ENCODE measurements at places on chromosomes 12 and 14. TPM values are rescaled to one million over a fixed set of nuclear protein-coding genes. Genes with fewer than 3 reads are reported as not detected.

GRCh38 chr12:53443955-53444354, 2.4 kb downstream of the PRR13 start:
- DNase-seq = no peak

DNA sequence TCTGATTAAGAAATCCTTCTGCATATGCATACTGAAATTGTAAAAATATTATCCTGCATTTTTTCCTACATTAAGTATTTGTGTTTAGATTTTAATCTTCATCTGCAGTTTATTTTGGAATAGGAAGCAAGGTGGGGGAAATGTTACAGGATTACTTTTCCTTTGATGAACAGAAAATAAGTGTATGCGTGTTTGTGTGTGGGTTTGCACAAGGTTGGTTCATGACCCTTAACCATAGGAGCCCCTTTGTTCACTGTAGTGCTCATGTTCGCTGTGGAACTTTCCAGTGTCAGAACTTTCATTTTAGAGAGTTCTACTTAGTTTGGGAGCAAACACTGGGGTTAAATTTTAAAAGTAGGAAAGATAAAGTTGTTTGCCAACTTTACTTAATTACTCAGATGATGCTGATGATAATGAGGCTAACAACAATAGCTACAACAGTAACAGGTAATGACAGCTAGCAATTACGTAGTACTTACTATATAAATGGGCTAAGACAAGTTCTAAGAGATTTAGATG, 6.4 kb upstream of the A2M start:
- no peak for DNase-seq

GRCh38 chr12:82862069-82862841, 175.5 kb downstream of the TMTC2 start:
- DNase-seq = no peak

- DNase-seq = no peak
Measured at GRCh38 chr12:64633940-64634337, 23.6 kb downstream of the RASSF3 start.

DNA sequence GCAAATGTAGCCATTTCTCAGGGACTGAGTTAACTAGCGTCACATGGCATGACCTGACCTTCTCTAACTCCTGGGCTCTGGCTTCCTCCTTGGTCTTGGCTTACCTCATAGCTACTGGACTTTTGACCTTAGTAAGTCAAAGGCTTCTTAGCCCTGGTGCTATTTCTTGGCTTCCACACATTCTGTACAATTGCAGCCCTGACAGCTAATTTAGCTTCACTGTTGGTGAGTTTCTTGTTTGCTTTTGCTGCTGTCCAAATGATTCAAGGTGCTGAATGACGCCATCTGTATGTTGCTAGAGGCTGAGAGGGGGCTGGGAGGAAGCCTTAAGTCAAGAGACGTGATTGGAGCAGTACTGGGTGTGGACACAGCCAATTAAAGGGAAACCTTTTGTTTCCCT, 202.7 kb downstream of the PRKD1 start:
- DNase-seq = no peak

DNA sequence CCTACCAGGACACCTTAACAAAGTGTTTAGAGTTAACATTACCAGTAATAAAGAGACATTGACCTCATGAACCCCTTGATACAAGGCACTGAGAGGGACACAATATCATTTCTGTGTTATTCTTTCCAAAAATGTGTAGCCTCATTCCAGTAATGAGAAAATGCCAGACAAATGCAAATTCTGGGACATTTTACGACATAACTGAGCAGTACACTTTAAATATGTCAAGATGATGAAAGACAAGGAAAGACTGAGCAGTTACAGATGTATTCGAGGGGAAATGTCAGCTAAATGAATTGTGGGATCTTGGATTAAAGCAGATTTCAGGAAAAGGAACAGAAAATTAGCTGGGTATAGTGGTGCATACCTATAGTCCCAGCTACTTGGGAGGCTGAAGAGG, 255.6 kb downstream of the ERC1 start:
- no peak for DNase-seq

DNA sequence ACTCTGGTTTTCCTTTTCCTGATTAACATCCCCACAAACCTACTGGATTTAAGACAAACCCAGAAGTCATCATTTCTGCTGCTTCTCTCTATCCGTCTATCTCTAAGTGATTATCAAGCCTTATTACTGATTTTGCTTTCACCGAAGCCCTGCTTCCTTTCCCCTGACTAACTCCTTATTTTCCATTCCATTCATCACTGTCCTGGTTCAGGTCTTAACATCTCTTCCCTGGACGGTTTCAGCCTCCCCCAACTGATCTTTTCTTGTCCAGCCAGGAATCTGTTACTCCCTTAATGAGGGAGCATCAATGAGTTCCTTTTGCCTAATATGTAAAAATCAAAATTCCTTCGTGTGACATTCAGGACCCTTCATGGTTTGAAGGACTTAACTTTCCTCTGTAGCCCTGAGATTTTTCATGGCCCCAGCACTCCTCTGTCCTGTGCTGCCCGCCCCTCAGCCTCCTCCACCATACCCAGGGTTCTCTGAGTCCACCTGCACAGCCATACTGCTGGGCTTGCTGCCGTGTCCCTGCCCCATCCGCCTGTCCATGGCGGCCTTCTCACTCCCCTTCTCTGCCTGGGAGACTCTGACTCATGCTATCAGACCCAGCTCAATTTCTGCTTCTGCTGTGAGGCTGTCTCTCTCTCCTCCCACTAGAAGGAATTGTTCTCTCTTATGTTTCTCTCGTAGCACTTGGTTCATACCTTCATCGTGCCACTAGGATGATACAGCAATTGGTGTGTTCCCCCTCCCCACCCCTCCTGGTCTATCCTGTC, 167.8 kb upstream of the HIF1A start:
- DNase-seq = no peak

- DNase-seq = no peak
Measured at GRCh38 chr12:19712041-19712440, 272.7 kb downstream of the AEBP2 start.

- no peak for DNase-seq
Measured at GRCh38 chr14:102696856-102697495, 80.3 kb upstream of the TRAF3 start.

- DNase-seq = no peak
Measured at GRCh38 chr14:95495076-95495475, 21.4 kb downstream of the SYNE3 start.

- no peak for DNase-seq
Measured at GRCh38 chr12:79301181-79301580, 389.6 kb downstream of the PAWR start.

DNA sequence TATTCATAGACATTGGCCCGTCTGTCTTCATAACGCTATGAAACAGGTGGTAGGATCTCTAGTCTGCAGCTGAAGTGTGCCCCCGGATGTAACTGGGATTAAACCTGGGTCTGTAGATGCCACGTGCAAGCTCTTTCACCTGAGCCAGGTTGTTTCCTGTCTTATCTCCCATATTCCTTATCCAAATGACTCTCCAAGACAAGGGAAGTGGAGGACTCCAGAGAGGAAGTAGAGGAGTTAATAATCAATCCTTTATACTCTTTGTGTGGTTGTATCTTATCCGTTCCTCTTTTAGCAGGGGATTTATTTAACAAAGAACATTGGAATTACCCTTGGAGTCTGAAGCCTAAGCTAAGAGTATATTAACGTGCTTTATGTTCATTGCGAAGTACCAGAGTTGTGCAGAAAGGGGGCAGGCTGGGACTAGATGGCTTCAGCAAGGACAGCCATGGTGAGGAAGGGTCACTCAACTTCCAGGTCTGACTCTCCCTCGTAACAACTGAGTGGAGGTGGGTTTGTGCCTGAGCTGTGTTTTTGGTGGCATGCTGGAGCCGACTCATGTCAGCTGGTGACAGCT, 82.8 kb downstream of the RIN3 start:
- DNase-seq = no peak

GRCh38 chr12:20483776-20484175, 115.4 kb downstream of the PDE3A start:
- DNase-seq = no peak

- DNase-seq = no peak
Measured at GRCh38 chr12:29726741-29727348, 56.9 kb downstream of the TMTC1 start.

DNA sequence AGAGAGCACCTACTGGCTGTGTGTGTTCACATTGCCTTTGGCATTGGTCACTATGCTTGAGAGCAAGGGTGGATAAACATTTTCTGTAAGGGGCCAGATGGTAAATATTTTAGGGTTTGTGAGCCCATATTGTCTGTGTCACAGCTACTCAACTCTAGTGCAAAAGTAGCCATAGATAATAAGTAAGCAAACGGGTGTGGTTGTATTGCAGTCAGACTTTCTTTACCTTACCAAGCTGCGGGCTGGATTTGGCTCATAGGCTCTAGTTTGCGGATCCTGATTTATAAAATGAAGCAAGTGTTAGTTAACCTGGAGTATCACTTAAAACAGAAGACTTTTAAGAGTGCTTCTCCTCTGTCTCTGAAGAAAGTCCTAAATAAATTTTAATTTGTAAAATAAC, 169.0 kb downstream of the KICS2 start:
- no peak for DNase-seq

DNA sequence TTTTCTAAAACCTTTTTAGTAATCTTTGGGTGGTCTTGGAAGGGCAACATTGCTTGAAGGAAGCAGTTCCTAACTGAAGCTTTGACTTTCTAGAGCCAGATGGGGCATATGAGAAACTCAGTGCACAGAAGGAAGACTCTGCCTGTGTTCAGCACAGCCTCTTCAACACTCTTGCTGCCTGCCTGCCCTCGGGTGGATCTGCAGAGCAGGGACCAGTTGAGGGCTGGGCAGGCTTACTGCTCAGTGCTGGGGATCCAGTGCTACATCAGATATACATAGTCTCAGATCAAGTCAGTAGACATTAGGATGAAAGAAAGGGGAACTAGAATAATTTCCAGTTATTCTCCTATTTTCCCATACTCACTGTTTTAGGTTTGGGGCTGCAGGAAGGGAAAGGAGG, 29.5 kb upstream of the TMX1 start:
- no peak for DNase-seq

- no peak for DNase-seq
Measured at GRCh38 chr14:75562089-75562488, 16.3 kb upstream of the FLVCR2 start.

DNA sequence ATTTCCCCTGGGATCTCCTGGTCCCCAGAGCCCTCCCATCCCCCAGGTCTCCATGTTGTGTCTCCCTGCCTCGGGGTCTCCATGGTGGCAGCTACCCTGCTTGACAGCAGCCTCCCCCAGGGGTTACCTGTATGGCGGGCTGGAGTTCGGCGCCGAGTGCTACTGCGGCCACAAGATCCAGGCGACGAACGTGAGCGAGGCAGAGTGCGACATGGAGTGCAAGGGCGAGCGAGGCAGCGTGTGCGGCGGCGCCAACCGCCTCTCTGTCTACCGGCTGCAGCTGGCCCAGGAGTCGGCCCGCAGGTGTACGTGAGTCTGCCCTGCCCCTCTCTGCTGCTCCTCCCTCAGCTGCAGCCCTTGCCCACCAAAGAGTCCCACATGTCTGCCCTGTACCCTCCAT, 80.9 kb downstream of the WSCD2 start:
- no peak for DNase-seq

- no peak for DNase-seq
Measured at GRCh38 chr12:124716208-124717130, 147.2 kb downstream of the SCARB1 start.

Gene ABCD2
- total RNA-seq = 1.2 TPM

Gene FSCB
- 0.11 TPM for total RNA-seq

Gene CNTN1
- 63.1 TPM for total RNA-seq

Gene GZMH
- total RNA-seq = 1.3 TPM

Gene HSPA2
- total RNA-seq = 224 TPM

Gene WNT1
- total RNA-seq = not detected

Gene ERBB3
- 21.2 TPM for total RNA-seq

Gene CLEC12A
- total RNA-seq = 0.42 TPM

Gene FOS
- total RNA-seq = 68.6 TPM

Gene KLHL33
- total RNA-seq = 0.92 TPM

Gene TBX5
- total RNA-seq = 30.7 TPM

Gene SELPLG
- total RNA-seq = 15.7 TPM

Gene KERA
- not detected for total RNA-seq

Gene OVCH1
- total RNA-seq = 0.17 TPM

Gene E2F7
- not detected for total RNA-seq

Gene TMED8
- 15.8 TPM for total RNA-seq
